Renal cortex interstitium (tissue), 15 donors: ENCODE measurements at places on chromosomes 3 and 15.

DNA sequence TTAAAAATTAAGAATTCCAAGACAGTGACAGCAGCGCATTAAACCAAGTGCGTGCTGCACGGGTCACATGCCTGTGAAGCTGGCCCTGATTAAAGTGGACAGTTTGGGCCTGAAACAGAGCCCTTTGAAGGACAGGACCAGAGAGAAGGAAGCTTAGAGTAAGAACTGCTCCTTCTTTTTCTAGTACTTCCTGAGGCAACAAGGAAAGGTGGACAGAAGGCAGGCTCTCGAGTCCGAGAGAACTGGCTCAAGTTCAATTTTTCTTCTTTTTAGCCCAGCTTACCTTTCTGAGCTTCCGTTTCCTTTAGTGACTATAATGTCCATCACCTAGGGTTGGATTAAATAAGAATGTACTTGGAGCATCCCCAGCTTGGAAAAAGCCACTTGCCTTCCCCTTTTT, 26.9 kb downstream of the ANP32A start:
- DNase-seq = no peak

DNA sequence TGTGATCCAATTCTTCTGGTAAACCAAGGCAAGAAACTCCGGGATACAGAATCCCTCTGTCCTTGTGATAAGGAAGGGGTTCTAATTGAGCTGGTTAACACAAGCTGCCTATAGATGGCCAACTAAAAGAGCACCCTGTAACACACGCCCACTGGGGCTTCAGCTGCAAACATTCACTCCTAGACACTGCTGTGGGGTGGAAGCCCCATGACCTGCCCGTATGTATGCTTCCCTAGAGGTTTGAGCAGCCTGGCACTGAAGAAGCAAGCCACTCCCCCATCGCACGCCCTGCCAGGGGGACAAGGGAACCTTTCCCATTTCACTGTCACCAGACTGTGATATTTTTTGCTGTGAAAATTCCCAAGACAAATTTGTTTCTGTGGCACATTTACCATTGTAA, 516.9 kb upstream of the GOLIM4 start:
- DNase-seq = no peak

GRCh38 chr15:67833710-67834511, 5.9 kb downstream of the RNU6-1 start:
- DNase-seq = no peak

DNA sequence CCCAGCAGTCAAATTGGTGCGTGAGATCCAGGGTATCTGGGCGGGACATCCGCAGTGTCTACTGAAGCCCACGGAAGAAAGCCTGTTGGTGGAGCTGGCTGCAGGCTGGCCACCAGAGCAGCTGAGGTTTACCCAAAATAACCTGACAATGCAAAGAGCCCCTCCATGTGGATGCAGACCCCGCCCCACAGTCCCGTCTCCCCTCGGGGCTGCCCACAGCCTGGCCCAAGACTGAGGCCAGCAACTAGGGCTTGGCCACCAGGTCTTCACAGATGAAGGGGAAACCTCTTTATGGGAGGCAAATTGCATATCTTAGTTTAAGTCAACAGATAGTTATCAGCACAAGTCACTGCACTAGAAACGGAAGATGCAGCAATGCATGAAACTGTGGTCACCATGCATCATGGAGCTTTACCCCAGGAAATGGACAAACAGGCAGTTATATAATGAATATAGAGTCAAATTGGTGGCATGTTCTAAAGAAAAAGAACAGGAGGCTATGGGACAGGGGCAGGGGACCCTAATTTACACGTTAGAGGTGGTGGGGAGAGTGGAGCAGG, 86.3 kb downstream of the ARNT2 start:
- DNase-seq = no peak

DNA sequence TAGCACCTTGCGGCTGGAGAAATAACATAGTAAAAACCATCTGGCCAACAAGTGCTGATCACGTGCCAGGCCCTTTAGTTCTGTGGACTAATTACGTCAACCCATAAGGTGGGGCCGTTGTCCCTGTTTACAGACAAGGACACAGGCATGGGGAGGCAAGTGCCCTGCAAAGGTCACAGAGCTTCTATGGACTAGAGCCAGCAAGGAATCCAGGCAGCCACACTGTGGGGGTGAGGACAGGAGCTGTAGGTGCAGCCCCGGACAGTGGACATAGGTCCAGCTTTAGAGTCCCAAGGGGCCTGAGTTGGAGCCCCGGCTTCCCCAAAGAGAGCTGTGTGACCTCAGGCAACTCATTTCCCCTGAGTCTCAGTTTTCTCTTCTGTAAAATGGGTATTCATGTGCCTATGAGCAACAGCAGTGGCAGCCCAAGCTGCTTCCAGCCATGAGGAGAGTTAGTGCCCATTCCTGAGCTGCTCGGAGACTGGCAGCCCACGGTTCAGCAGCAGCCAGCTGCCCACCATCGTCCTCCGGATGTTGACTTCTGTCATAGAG, 13.9 kb downstream of the CHST13 start:
- DNase-seq = no peak

DNA sequence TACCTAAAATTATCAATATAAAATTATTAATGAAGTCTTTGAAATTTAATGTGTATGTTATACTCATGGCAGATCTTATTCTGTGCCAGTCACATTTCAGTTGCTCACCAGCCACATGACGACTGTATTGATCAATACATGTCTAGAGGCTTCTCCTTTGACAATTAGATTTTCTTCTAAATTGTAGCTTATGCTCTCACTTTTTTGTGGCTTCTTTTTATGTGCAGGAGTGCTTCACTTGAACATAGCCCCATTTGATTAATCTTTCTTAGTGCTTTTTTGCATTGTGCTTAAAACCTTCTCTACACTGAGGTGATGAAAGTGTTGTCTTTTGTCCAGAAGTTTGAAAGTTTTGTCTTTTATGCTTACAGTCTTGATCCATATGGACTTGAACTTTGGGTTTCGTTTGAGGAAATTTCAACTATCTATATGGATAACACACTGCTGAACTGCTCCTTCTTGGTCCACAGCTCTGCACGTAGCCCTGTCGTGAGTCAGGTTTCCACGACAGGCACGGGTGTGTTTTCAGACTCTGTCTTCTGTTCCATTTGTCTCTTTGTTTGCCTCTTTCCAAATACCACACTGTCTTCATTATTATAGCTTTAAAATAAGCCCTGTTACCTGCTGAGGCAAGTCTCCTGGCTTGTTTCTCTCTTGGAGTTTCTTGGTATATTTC, 393.9 kb upstream of the CFAP20DC start:
- no peak for DNase-seq

GRCh38 chr3:37537914-37538691, 323.6 kb upstream of the CTDSPL start:
- no peak for DNase-seq

DNA sequence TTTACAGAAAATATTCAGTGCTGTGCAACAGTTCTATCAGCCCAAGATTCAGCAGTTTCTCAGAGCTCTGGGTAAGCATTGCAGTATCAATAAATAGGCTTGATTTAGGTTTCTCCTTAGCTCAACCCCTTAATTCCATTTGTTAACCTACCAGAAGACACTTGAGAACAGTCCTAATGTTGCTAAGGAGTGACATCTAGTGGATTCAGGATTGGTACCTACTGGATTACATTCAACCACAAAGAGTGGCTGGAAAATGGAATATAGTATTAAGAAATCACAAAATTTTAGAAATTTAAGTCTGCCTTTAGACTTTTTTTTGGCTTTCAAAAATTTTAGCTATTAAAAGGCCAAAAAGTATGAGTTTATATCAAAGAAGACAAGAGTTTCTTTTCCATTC, 34.7 kb downstream of the POLG start:
- DNase-seq = no peak

GRCh38 chr3:54424292-54424691, 301.9 kb downstream of the CACNA2D3 start:
- DNase-seq = no peak

DNA sequence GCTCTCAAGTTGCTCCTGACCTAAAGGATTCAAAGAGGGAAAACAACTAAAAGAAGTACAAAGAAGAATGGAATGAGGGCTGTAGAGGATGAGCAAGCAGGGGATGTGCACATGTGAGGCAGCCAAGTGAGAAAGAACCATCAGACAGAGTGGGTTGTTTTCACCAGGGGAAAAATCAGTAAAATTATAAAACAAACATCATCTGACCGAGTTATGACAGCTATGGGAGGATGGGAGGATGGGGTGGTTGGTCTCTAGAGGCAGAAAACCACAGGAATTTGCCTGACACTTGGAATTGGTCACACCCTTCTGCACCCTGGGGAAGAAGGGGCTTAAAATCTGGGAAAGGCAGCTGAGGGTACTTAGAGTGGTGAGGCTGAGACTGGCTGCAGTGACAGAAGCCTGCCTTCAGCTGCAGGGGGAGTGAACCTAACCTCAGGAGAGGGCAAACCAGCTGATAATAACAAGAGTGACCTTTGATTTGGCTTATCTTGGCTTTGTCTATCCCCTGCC, 10.1 kb downstream of the ARHGAP31 start:
- no peak for DNase-seq

- DNase-seq = no peak
These were observed 12.1 kb upstream of the THSD4 start for GRCh38 chr15:71103102-71103676.

- DNase-seq = no peak
These were observed 376.7 kb upstream of the PDZRN3 start for GRCh38 chr3:74001436-74001835.

GRCh38 chr15:50128266-50128665, 9.2 kb upstream of the ATP8B4 start:
- DNase-seq = no peak

- DNase-seq = no peak
These were observed 513 bp downstream of the VGLL4 start for GRCh38 chr3:11643201-11643603.
